NCI-H2081 treated with DMSO at 0.1 percent for 48 hours (cell line): ENCODE measurements at places on chromosomes 7 and 10.

DNA sequence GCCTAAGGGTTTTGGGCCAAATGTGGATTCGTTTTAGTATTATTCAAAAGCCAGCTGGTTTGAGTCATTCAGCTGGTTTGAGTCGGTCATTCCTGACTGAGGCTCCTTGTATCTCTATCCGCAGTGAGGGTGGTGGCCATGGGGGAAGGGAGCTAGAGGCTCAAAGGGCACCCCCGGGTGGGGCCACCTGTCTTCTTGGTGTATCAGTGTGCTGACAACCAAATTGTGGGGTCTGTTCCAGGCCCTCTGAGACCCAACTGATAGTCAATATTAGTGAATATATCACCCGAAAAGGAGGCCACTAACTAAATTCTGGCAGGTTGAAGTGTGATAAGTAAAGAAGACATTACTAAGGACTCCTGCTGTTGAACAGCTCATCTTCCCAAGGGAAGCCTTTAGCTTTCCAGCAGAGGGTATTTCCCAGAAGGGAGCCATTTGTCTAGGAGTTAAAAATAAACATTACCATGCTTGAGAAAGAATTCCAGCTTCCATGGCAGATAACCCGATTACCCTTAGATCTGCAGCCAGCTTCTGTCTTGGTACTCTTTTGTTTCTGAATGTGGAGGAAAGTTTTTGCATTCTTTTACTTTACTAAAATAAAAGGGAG lies 29.9 kb upstream of the DDX50 start:
- no peak for DNase-seq

DNA sequence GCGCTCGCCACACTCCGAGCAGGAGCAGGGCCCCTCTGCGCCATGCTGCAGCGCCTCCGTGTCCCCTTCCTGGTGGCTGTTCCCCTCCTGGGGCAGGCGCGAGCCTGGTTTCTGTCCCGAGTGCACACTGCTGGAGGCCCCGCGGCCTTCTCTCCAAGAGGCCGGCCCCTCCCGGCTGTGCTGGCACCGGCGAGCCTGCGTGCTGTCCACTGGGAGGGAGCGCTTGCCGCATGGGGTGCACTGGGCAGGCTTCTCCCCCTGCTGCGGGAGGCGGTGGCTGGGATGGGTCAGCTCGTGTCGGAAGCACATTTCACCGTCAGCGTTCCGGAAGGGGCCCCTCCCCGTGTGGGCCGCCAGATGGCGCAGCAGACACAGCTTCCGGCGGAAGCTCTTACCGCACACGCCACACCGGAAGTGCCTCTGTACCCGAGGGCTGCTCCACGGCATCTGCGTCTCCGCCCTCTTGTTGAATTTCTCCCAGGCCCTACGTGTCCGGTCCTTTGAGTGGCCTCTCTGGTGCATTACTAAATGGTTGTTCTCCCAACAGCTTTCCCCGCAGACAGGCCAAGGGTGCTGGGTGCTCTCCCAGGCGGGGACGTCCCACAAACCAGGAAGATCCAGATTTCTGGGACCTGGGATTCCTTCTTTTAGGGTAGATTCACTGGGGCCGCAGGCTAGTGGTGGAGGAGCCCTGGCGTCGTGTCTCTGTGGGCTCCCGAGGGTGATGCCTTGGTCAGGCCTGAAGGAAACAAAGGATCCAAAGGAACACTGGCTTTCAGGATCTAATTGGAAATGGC lies 18.7 kb downstream of the ZNF786 start:
- no peak for DNase-seq

DNA sequence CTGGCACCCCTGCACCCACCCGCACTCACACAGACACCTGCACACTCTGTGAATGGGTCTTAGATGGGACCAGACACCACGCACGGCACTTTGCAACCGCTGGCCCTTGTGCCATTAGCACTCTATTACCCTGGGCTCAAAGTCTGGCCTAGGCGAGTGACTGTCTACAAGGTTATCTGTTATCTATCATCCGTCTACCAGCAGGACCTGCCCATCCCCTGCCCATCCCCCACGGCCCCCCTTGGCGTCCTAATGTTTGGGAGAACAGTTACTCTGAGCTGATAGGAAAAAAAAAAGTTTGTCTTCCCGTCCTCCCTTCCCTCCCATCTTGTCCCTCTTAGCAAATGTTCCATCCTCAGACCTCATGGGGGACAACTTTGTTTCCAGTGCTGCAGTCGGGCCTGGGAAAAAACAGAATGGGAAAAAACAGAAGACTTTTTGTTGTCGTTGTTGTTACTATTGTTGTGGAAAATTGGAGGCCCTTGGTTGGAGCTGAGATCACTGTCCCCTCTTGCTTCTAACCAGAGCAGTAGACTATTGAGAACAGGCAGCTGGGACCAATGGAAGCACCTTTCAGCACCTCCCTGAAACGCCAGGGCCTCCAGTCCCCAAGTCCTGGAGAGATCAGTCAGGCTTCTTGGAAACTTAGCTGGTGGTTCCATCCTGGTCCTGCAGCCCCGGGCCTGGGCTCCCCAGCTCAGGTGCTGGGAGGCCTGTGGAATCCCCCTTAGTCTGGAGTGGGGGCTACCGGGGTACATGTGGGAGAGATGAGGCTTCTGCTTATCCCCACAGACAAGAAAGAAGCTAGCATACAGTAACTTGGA lies 12.2 kb downstream of the UNCX start:
- no peak for DNase-seq

- no peak for DNase-seq
Observed at GRCh38 chr10:11326241-11326640, 285.2 kb downstream of the USP6NL start.

- DNase-seq, result no peak
Observed at GRCh38 chr7:30313348-30313747, 29.0 kb downstream of the ZNRF2 start.

DNA sequence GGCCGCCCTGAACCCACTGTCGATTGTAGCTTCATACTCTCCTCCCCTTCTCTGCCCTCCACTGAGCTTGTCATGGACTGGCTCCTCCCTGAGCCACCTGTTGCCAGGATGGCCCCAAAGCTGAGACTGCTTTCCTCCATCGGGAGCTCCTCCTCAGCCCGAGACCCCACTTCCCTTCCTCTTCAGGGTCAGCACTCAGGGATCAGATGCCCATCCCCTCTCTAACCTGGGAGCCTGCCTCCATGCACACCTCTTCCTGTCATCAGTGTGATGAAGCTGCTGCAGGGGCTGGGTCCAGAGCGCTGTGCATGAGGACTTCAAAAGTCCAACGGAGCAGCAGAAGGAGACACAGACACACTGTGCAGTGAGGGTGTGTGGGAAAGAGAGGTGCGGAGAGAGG lies 201.1 kb downstream of the WDR37 start:
- no peak for DNase-seq
